Activated CD4-positive, alpha-beta T cell treated with anti-CD3 and anti-CD28 coated beads, Interleukin-10, Interleukin-2, amounts not matched to agents 100 ng/mL and 50 ng/mL, durations not matched to agents 16 hours and 8 hours (primary cell): ENCODE measurements at places on chromosomes 3 and 15.

DNA sequence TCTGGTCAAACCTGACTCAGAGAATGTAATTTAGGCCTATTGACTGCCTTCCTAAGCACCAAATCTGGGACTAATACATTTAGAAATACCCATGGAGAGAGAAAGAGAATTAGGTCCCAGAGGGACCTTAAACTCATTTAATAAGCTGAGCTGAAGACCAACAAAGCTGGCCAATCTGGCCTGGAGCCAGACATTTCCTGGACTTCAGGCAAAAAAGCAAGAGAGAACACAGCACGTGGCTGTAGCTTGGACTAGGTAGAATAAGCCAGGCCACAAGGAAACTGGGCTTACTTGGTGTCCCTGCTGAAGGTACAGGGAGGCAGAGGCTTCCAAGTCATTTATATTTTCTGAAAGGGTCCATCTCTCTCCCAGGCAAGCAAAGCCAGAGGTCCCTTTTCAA lies 88.1 kb downstream of the RTP4 start:
- no peak for DNase-seq

DNA sequence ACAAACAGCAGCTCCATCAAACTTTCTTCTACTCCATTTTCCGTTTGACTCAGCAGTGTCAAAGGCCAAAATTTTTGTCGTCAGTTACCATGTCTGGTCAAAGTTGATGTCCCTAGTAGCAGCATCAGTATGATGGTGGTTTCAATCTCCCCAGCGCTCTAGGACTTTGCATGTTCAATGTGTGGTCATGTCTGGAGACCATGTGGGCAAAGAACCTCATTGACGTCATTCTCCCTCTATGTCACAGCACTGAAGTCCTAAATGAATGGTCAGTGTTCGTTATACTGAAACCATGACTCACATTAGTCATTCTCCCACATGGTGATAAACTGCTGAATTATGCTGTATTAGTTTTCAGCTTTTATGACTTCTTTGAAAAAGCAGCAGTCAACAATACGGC lies 23.2 kb downstream of the SHC4 start:
- DNase-seq, result peak; percentile 92

DNA sequence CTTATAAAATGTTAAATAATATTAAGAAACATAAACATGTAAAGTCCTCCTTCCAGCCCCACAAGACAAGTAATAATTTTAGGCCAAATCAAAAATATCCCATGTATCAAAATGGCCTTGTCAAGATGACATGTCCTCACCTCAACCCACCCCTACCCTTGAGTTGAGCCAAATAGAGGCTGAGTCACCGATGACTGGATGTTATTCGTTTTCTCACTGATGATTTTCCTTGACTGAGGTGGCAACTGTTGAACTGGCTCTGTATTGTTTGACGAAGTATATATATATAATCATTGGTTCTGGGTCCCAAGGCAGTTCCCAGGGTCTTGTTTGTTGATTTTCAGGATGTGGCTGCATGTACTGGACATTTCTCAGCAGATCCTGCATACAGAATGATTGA lies 75.3 kb downstream of the TMEM108 start:
- DNase-seq, result no peak

- DNase-seq, result no peak
These were observed 66.5 kb upstream of the BCL6 start for GRCh38 chr3:187811585-187812250.

- no peak for DNase-seq
These were observed 1.7 kb upstream of the MAN2A2 start for GRCh38 chr15:90901175-90902039.

GRCh38 chr3:64332459-64333350 lies 107.4 kb upstream of the PRICKLE2 start:
- no peak for DNase-seq

DNA sequence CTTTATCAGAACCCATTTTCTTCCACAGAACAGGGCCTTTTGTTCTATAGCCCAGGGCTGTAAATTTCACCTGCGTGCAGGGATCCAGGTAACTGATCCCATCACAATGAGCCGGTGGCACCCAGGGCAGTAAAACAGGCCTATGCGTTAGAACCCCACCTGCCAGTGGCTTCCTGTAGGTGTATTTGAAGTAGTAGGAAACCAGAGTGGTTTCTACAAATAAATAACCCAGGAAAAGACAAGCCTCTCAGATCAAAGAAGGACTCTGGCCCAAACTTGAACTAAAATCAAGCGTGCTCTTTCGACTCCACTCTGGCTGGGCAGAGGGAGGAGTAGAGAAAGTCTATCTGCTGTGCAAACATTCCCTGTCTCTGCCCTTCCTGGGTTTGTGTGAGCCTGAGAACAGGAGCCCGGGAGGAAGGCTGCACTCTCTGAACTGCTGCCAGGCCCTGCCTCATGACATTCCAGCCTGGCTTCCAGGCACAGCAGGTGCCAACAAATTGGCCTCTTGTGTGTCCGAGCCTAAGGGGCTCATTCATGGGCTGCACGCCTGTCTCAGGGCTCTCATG lies 77.7 kb downstream of the CEMIP start:
- DNase-seq, result no peak

GRCh38 chr3:160793722-160794252 lies 37.8 kb downstream of the PPM1L start:
- DNase-seq, result no peak

- no peak for DNase-seq
These were observed 15.9 kb upstream of the SACM1L start for GRCh38 chr3:45673273-45673672.

DNA sequence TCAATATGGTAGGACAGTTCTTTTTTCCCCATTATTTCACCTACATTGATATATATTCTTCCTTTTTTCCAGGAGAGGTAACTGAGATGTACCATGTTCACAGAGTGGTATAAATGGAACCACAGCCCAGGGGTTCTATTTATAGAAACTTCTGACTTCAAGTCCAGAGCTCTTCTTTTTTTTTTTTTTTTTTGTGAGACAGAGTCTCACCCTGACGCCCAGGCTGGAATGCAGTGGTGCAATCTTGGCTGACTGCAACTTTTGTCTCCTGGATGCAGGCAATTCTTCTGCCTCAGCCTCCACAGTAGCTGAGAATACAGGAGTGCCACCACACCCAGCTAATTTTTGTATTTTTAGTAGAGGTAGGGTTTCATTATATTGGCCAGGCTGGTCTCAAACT lies 267.1 kb upstream of the TPRG1 start:
- DNase-seq, result no peak
